ENCODE measurements at places on chromosomes 16 and 17.

GRCh38 chr17:82503728-82504308 lies 15.7 kb upstream of the FOXK2 start:
- no peak for DNase-seq

- no peak for DNase-seq
Measured at GRCh38 chr17:76136276-76137000, 4.6 kb downstream of the FOXJ1 start.

GRCh38 chr17:58156839-58157803 lies 8.9 kb downstream of the OR4D1 start:
- DNase-seq = no peak

- DNase-seq = no peak
Measured at GRCh38 chr16:49020436-49020835, 261.2 kb downstream of the CBLN1 start.

- no peak for DNase-seq
Measured at GRCh38 chr17:45973099-45973780, 25.8 kb upstream of the STH start.

DNA sequence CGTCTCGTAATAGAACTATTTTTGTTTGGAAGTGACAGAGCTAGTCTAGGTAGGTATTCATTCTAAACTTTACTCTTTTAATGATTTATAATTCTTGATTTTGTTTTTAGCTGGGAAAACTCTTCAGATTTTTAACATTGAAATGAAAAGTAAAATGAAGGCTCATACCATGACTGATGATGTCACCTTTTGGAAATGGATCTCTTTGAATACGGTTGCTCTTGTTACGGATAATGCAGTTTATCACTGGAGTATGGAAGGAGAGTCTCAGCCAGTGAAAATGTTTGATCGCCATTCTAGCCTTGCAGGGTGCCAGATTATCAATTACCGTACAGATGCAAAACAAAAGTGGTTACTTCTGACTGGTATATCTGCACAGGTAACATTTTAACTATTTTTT lies 27.6 kb downstream of the CLTC start:
- no peak for DNase-seq

GRCh38 chr17:15510361-15510760 lies 42.9 kb upstream of the CDRT4 start:
- peak; percentile 61 for DNase-seq

DNA sequence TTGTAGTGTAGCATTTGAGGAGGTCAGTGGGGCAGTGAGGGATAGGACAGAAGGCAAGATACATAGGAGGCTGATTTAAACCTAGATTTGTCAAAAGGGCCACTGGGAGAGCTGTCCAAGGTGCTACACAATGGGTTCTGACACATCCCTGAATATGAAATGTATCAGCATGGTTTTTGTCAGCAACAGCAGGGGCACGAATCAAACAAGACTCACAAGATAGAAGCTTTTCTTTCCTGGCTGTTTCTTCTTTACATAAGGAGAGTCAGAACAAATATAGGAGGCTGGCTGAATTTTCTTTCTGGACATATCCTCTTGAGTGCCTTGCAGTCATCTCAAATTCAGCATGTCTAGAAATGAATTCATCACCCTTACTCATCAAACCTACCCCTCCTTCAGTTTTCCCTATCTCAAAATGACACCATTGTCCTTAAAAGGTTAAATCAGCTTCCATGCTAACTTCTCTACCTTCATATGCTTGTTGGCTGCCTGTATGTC lies 130.5 kb downstream of the NPIPB5 start:
- no peak for DNase-seq

- DNase-seq = no peak
Measured at GRCh38 chr16:86575095-86575685, 3.2 kb upstream of the FOXL1 start.

Measured in hepatic stellate cell (primary cell).